Stimulated activated naive CD8-positive, alpha-beta T cell treated with anti-CD3 and anti-CD28 coated beads, Interleukin-15, amount 100 ng/mL, for 72 hours (primary cell): ENCODE measurements at places on chromosomes 3 and 15.

DNA sequence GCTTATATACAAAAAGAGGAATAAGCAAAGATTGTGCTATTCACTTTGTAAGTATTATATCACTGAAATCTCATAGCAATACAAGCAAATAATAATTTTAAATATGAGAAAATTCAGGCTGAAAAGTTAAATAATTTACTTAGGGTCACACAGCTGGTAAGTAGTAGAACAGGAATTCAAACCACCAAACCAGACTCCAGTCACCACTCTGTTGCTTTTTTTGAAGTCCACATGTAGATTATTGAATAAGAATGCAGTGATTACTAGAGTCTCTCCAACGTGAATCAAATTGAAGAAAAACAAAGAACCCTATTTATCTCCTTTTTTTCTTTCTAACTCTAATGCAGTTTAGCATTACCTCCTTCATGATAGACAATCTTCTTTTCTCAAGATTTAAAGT, 15.9 kb downstream of the SPICE1 start:
- no peak for DNase-seq

DNA sequence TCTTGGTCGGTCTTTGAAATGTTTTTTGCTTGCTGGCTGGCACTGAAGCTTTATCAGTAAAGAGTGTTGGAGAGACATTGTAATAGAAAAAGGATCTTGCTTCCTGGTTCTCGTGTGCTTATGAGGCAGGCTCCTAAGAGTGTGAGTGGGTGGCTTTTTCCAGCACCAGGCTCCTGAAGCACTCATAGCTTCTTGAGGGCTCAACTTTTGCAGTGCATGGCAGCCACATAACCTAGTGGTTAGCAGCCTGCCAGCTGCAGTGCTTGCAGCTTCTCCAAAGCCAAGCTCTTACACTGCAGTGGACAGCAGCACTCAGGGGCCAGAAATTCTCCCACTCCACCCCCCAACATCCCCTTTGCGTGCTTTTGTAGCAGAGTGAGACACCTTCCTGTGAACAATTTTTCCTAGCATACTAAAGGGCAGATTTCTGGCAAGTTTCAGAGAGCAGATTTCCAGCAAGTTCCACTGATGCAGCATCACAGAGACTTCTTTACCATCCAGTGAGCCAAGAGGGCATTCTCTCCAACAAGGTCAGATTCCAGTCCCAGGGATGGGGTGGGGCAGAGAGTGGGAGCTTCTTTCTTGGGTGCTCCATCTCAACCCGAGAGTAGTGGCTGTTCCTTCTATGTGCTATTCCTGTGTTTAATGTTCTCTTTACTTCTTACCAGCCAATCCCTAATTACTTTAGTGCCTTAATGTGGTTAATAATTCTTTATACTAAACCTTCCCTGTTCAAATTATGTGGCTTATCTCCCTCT, 15.8 kb upstream of the ARHGEF26 start:
- no peak for DNase-seq

DNA sequence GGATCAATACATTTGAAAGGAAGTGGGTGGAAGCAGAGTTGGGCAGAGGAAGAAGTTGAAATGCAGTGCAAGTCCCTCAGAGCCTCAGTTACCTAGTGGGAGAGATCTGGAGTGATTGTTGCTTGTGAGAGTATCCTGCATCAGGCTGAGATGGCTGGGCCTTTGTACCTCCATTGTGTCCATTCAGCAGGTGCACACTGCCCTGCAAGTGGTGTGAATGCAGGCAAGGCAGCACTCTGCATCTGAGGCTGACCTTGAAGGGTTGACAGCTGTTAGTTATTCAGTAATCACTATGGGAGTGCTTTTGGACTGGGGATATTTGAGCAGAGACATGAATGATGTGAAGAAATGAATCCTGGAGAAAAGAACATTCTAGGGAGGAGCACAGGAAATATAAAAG, 25.2 kb downstream of the ATP6V1A start:
- no peak for DNase-seq

- no peak for DNase-seq
Measured at GRCh38 chr3:112967425-112967824, 7.5 kb downstream of the CD200R1 start.

GRCh38 chr3:46892285-46893145, 15.0 kb downstream of the PTH1R start:
- DNase-seq, result no peak

GRCh38 chr3:47475029-47475569, 642 bp downstream of the SCAP start:
- no peak for DNase-seq

GRCh38 chr3:127002195-127003174, 19.6 kb downstream of the PLXNA1 start:
- no peak for DNase-seq

DNA sequence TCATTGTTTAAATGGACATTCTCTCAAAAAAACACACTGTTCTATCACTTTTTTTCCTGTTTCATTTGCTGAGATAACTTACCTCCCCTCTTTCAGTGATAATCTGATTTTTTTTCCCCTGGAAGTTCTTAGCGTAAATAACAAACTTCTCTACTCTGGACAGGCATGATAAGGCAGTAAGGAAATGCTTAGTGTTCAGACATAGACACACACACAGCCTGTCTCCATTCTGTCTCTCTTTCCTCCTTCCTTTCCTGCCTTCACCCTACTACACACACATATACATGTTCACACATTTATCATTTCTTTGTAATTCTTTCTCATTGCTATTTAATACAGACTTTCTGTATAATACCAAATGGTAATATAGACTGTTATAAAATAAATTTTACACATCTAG, 470.8 kb upstream of the ROBO1 start:
- DNase-seq, result no peak

DNA sequence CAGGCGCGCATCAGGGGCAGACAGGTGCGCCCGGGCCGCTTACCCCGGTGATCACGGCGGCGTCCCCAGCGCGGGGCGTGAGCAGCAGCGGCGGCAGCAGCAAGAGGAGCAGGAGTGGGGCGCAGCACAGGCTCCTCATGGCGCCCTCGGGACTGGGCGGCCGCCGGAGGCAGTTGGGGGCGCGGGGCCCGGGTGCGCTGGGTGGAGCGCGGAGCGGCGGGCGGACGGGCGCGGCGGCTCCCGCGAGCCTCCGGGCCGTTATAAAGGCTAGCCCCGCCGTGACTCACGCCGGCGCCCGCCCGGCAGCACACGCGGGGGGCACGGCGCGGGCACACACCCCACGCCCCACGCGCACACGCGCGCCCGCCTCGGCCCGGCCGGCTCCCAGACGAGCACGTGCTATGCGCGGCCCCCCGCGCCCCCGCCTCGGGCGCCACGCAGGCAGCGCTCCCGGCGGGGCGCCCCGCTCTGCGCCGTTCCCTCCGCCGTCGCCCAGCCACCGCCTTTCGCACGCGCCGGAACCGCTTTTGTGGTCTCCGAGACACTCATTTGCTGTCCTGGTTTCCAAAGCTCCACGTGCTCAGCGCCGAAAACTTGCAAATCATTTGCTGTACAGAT, at the start of gene PROK2:
TSS of gene PROK2 (minus strand) at position 235 of the 618 bp plus-strand sequence. CDS start at position 139, 96 bp downstream.
- DNase-seq, result peak; percentile 27

DNA sequence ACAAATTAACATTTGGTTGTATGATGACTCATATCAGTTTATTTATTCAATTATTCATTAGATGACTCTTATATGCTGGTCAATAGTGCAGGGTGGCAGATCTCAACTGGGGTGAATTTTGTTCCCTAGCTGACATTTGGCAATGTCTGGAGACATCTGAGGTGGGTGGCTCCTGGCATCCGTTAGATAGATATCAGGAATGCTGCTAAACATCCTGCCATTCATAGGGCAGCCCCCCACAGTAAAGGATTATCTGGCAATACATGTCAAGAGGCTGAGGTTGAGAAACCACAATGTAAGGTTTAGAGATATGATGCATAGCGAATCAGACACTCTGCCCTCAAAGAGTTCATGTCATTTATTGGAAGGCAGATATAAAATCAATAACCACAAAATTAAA, 719.9 kb downstream of the CADM2 start:
- DNase-seq, result no peak

GRCh38 chr3:151592287-151592686, 131.4 kb upstream of the IGSF10 start:
- no peak for DNase-seq

- no peak for DNase-seq
Measured at GRCh38 chr3:100581650-100582049, 27.8 kb upstream of the ADGRG7 start.
